ENCODE measurements at places on chromosomes 11 and 22.

- no peak for DNase-seq
Measured at GRCh38 chr11:33532720-33533385, 167.8 kb downstream of the C11orf91 start.

- no peak for DNase-seq
Measured at GRCh38 chr22:48098243-48098920, 1335.9 kb downstream of the TBC1D22A start.

DNA sequence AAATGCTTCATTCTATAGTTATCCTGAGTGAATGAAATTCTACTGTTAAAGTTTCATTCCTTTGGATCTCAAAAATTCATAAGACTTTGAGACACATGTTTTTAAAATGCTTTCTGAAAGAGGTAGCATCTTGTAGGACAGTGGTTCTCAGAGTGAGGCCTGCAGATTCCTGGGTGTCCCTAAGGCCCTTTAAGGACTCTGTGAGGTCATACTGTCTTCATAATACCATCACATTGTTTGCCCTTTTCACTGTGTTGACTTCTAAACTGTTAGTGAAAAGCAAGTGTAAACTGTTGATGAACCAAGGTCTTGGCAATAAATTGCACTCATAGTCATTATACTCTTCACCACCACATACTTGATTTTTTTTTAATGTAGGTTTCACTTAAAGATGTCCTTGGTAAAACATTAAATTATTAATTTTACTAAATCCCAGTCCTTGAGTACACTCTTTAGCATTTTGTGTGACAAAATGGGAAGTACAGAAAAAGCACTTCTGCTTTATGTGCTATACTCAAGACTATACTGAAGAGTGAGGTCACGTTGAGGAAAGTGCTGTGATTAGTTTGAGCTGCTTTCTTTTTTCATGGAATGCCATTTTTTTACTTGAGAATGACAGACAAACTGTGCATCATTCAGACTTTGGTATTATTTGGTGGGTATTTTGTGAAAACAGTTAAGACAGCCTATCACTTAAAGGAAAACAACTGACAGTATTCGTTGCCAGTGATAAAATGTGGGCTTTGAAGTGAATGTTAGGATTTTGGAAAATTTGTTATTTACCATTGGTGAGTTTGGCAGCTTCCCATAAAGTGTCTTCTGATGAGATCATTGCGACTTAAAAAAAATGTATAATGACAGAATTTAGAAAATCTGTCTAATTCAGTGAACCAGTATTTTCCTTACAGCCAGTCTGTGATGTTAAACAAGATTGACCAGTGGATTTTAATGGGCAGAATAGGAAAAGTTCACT is 61.1 kb downstream of the SPECC1L start:
- no peak for DNase-seq

- no peak for DNase-seq
Measured at GRCh38 chr11:45605051-45605450, 60.4 kb downstream of the CHST1 start.

GRCh38 chr11:64690235-64690634 is 32.8 kb downstream of the NRXN2 start:
- DNase-seq, result no peak

GRCh38 chr11:134360050-134360835 is 28.5 kb downstream of the GLB1L2 start:
- peak; percentile 55 for DNase-seq

- DNase-seq, result no peak
Measured at GRCh38 chr11:40405614-40406013, 1053.8 kb downstream of the LRRC4C start.

DNA sequence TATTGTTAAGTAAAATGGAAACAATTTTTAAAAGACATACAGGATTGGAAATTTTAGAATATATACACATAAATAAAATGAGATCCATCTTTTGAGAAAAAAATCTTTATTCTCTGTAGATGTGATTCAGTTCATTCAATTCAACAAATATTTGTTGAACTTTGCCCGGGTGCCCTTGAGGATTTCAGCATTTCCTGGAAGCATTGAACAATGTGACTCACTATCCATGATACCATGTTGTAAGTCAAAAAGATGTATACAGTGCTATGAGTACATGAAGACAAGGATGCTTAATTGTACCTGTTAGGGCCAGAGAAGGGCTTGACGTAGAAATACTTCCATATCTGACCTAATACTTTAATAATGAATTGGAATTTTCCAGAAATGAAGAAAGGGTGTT is 353.7 kb downstream of the METTL15 start:
- DNase-seq, result no peak

GRCh38 chr11:104657083-104657482 is 241.2 kb downstream of the CASP12 start:
- DNase-seq, result no peak

- no peak for DNase-seq
Measured at GRCh38 chr11:106958517-106959248, 59.6 kb downstream of the GUCY1A2 start.

DNA sequence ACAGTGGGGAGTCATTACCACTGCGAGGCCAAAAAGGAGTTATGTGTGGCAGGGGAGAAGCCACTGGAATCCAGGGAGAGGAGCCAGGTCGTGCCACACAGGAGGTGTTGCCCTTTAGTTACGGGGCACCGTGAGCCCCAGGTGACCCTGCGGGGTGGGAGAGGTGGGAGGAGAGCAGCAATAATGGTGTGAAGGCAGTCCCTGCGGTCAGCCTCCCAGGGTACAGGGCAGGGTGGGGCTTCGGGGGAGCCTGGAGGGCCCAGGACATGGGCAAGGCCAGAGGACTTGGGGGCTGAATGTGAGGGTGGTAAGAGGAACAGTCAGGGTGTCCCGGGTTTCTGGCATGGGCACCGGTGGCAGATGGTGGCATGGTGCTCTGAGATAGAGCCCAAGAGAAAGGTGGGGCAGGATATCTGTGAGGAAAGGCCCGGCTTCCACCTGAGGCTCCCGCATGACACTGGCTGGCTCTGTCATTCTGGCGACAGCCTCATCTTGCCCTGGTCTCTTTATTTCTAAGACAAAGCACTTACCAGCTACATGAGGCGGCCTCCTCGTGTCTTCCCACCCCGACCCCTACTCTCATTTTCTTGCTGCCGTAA is 82.6 kb upstream of the LMO1 start:
- no peak for DNase-seq

DNA sequence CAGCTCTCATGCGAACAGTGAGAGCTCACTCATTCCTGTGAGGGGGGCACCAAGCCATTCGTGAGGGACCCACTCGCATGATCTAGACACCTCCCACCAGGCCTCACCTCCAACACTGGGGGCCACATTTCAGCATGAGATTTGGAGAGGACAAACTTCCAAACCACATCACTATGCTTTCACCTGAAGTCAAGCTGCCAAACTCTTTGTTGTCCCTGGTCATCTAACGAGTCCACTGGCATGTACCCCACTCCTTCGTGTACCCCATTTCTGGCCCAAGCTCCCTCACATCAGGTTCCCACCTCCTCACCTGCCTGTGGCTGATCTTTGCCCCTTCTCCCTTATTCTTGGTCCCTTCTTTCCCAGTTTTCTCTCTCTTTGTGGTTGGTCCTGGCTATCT is 198.9 kb downstream of the ADAMTS15 start:
- DNase-seq, result no peak

GRCh38 chr11:44638032-44638431 is 72.6 kb downstream of the CD82 start:
- DNase-seq, result no peak

DNA sequence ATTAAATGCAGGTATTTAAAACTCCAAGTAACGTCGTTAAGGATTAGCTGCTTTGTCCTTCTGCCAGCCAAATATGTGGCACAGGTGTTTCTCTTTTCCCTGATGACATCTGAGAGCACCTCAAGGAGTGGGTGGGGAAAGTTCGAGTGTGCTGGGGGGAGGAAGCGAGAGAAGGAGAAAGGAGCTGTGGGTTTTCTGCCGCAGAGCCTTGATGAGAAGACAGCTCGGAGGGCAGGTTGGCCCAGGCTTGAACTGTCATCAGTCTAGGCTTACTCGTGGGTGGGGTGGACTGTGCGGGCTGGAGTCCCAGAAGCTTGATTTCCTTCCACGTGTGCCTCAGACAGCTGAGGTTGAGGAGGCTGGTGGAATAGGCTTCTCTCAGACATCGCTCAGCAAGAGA is 15.2 kb upstream of the SORL1-AS1 start:
- peak; percentile 67 for DNase-seq

DNA sequence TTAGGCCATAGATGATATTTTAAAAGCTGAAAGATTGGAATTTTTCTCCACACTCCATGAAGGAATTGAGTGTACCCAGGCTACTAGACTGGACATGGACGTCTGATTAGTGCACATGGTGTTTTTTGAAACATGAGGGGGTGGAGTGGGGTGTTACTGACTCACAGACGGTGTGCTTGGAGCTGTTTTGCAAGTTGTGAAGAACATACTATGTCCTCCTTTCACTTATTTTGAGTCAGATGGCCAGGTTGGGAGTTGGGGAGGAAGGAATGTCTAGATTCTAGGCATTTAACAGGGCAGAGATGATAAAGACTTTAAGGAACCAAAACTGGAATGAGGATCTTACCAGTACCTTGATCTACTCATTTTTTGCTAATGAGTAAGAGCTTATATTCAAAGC is 158.1 kb upstream of the MTNR1B start:
- no peak for DNase-seq

- no peak for DNase-seq
Measured at GRCh38 chr11:68854273-68854958, 12.7 kb upstream of the CPT1A start.

GRCh38 chr11:115198321-115198741 is 305.9 kb downstream of the CADM1 start:
- no peak for DNase-seq

DNA sequence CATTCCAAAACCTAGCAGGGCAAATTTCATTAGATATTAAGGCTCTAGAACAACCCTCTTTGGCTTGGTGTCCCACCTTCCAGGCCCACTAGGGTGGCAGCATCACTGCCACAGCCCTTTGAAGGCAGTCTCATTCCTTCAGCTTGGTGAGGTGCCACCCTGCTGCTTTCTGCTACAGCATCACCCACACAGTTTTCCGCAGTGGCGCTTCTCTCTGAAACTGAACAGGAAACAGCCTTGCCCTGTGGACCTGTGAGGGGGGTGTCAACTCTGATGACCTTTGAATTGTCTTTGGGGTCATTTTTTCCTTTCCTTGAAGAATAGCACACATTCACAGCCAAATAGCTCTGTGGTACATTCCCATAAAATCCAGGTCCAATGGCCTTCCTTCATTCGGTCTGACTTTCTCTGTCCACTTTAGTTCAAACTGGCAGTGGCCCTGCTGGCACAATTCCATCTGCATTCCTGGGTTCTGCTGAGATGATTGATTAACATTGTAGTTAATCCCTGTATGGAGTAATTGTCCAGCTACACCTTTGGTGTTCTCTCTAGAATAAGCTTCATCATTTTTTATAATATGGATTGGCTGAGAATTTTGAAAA is 251.9 kb upstream of the FAT3 start:
- no peak for DNase-seq

DNA sequence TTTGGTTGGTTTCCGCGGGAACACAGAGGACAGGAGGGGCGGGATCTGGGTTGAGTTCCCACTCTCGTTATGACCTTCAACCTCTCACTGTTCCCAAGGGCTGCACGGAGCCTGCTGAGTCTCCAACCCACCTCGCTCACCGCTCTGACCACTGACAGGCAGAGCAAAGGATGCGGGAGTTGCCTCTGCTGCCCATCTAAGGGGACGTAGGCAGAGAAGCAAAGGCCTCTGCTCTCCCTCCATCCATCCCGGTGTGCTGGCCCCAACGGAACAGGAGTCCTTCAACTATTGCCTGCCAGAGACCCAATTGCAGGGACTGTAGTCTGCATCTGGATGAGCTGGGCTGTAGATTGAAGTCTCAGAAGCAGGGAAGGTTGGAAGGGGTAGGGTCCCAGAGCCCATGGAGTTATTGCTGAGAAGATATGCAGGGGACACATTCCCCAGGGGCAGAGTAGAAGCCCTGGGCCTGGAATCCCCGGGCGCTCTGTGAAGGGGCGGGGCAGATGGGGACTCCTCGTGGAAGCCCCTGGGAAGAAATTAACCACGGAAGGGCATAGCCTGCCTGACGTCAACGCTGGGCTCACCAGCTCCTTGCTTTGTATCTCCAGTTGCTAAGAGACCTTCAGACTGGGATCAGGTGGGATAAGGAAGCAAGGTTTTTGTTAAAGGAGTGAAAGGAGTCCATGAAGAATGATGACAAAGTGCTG is 12.7 kb upstream of the FXYD2 start:
- no peak for DNase-seq

DNA sequence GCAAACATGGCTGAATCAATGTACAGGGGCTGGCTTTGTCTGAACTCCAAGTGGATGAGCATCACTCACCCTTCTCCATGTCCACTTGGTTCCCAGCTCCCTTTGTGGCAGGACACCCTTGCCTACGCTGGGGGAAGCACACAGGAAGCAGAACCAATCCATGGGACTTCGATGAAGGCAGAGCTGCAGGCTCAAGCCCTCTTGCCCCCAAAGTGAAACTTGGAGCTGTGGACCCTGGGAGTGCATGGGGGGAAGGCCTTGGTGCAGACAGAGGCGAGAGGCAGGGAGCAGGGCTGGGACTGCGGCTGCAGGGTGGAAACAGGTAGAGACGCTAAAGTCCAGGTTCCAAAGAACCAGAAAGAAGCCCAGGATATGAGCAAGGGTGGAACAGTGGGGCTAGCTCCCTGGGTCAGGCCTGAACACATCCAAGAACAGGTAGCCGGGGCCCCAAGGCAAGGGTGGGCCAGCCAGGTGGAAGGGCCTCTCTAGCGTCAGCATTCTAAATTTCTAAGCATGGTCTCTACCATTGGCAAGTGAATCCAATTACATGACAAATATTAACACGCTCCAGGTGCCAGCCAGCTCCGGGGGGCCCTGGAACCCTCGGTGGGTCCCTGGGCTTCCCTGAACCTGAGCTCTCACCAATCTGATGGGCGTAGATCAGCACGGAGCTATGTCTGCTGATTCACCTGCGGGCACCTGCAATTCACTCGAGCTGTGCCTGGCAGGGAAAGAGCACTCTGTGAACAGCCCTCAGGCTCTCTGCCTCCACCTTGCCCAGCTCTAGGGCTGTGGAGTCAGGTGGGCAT is 532.8 kb downstream of the BRD1 start:
- no peak for DNase-seq

- no peak for DNase-seq
Measured at GRCh38 chr22:50584106-50585096, 1.8 kb upstream of the CHKB start.

DNA sequence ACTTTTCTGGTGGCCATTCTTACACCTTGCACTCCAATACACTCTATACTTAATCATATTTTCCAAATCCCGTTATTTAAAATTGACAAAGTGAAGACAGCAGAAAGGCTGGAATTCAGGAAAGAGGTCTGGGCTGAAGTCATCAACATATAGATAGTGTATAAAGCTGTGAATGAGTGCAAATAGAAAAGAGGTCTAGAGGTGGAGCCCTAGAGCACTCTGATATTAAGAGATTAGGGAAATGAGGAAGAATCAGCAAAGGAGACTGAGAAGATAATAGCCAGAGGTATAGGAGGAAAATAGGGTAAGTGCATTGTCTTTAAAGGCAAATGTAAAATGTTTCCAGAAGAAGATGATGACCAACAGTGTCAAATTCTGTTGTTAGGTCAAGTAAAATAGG is 7.9 kb downstream of the CTR9 start:
- no peak for DNase-seq

Measured in activated CD8-positive, alpha-beta memory T cell treated with anti-CD3 and anti-CD28 coated beads for 1 hour (primary cell).